ENCODE measurements at places on chromosomes 1 and 21. TPM values are rescaled to one million over a fixed set of nuclear protein-coding genes. Genes with fewer than 3 reads are reported as not detected.

- DNase-seq, result no peak
Observed at GRCh38 chr21:19148056-19148455, 744.5 kb upstream of the TMPRSS15 start.

- DNase-seq, result no peak
Observed at GRCh38 chr1:30342535-30343141, 380.7 kb downstream of the MATN1 start.

DNA sequence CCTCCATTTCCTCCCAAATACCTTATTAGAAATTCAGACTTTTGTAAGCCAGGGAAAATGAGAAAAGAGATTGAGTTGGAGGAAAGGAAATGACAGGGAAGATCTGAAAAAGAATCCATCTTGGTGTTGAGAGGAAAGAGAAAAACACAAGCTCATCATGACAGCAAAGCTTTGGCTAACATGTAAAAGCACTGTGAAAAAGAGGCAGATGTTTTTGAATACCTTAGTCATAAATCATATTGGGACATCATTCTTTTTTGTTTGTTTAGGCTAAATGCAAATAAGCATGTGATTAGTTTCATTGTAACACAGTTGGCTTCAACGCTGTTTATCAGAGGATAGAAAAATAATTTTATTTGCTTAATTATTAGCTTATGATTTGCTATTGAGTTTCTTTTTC, 64.6 kb downstream of the LHX8 start:
- no peak for DNase-seq

GRCh38 chr1:94903280-94904009, 23.5 kb downstream of the CNN3 start:
- no peak for DNase-seq

DNA sequence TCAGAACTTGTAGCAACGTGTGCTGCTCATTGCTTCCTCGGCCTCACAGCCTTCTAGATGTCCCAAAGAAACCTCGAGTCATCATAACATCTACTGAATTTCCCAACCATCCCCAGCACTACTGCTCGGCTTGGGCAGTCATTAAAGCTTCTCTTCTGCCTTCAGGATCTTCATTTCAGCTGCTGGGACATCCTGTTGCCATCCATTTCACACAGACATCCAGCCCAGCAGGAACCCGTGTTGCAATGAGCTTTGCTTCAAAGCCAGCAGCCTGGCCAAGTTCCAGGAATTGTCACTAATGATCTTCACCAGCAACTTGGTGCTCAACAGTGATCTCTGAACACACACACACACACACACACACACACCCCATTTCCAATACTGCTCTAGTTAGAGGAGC, 18.5 kb downstream of the WLS start:
- DNase-seq, result no peak

GRCh38 chr1:163265547-163265946, 56.2 kb upstream of the NUF2 start:
- DNase-seq, result no peak

DNA sequence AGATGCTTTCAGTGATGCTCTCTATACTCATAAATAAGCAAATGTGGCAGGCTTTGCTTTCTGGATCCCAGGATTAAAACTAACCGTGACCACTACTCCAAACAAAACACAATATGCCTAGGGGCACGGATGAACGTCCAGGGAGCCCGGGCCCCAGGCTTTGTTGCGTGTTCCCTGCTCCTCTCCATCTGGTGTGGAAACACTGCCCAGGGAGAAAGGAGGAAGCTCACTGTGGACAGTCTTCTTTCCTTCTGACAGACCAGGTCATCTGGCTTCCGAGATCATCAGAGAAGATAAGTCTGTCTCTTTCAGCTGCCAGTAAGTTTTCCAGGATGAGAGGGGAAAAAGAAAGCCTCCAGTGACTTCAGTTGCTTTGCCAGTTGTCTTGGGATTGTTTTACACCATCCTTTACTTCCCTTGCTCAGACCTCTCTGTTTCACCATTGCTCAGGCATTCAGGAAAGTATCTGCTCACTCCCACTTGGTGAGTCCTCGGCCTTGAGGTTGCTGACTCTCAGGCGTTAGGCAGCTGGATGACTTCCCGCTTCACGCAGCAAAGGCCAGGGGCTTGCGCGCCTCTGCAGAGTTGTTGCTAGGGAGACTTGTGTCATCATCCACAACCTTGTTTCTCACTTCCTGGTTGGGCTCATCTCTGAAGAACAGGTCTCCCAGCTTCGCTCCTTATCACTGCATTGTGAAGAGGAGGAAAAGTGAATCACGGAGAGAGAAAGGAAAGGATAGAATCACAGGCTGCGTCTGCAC, 20.6 kb upstream of the PGD start:
- DNase-seq, result no peak

GRCh38 chr1:22249928-22250680, 107.2 kb upstream of the WNT4 start:
- DNase-seq, result no peak

DNA sequence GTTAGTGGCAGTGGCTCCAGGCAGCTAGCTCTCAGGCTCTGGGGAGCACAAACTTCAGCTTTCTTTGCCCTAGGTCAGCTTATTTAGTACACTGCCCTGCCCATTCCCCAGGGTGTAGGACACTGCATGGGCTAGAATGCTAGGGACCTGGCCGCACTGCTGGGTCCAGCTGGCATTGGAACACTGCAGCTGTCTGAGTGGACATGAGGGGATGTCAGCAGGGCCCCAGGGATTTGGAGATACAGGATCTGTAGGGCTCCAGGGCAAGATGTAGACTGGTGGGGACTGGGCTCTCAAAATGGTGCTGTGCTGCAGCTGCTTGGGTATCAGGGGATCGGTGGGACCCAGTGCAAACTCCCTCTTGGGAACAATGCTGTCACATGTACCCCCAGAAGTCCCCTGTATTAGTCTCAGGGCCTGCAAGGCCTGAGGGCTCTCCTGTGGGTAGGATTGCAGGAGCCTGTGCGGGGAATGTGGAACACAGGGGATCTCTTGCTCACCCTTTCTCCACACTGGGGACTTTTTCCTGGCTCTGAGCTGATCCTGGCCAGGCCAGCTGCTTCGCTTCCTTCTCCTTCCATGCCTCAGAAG, 25.2 kb upstream of the TTC22 start:
- DNase-seq, result no peak

DNA sequence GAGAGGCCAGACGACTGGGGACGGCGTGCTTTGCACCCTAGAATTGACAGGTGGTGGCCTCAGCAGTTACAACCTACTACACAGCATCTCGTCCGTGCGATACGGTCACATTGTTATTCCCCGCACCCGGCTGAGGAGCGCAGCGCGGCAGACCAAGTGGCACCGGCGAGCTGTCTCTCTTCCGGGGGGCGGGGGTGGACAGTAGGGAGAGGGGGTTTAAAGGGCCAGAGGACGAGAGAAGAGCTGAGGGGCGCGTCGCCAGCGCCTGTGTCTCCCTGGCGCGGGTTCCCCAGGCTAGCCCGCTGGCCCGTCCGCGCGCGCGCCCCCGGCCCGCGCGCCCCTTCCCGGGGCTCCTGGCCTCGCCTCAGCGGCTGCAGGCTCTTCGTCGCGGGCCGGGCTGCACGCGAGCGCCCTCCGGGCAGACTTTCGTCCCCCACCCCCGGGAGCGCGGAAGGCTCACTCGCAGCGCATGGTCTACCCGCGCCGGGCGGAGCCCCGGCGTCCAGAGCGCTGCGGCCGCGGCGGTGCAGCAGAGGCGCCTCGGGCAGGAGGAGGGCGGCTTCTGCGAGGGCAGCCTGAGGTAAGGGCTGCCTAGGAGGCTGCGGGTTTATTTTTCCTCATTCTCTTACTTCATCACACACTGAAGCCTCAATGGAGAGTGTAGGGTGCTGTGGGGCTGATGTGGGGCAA, at the start of gene PDE4B:
PDE4B (plus strand) TSS at position 227 of the 690 bp plus-strand sequence.
- DNase-seq, result no peak

- no peak for DNase-seq
Observed at GRCh38 chr1:231630558-231631205, 4.1 kb downstream of the DISC1 start.

GRCh38 chr1:160978510-160978927, 23.9 kb upstream of the ITLN2 start:
- DNase-seq, result no peak

DNA sequence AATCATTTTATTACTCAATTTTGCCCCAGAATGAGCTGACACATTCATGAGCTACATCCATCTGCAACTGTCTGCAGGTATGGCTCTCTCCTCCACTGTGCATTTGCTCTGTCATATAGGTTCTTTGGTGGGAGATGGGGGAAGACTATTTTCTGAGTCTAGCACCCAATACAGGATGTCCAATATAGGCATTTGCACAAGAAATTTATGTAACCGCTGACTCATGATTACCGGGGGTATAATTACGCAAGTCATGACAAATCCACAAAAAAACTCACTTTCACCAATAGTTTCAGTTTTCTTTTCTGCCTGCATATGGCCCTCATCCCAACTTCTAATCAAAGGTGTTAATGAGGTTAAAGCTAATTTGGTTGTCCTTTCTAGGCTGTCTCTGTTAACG, 17.5 kb upstream of the VSIG8 start:
- no peak for DNase-seq

- no peak for DNase-seq
Observed at GRCh38 chr1:29655145-29655544, 418.8 kb downstream of the PTPRU start.

DNA sequence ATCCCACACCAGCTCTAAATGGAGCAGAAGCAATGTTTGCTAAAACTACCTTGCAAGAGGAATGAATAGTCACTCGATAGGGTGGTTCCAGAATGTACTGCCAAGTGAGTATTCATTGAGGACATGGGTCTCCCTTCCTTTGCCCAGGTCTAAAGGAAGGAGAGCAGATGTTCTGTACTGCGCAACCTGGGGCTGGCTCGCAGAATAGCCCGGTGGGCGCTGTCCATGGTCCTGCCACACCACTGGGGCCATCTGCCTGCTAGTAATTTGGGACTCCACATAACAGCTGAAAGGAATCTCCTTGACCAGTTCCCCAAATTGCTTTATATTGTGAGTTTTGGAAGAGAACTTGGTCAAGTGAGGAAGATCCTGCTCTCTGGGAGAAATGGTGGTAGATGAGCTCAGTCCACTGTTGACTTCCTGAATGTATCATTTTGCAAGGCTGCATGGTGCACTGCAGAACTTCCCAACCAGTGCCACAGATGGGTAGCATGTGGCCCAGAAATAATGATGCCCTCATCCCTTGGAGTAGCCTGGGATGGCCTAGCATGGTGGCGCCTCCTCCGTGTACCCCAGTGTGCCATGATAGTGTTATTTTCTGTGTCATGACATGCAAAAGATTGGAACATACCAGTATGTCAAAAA, 5.7 kb downstream of the SLC6A17 start:
- DNase-seq, result no peak

DNA sequence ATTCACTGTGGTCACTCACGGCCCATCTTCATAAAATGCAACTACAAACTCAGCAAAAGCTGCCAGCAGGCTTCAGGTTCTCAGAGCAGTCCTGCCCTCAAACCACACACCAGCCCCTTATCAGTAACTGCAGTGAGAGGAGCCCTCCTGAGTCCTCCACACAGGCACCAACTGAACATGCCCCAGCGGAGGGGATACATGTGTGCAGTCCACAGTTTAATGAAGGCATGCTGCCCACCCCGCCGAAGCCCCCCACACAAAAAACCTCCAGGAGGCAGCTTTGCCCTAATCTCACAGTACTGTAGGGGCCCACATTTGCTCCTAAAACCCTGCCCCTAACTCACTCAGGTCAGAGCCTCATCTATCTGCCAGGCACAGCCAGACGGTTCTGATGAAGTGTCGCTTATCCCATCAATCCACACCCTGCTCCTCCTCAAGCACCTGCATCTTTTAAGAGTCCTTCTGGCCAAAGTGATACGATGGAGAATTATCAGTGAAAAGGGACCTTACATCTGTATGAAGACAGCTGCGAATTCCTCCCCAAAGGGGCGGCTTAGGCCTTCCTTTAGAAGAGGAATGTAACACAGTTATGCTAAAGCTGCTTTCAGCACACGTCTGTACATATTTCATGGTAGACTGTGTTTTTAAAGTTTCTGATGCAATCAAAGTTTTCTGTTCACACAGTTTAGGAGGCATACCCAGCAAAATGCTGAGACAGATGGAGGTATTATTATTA, 3.5 kb downstream of the ABCB10 start:
- no peak for DNase-seq

GRCh38 chr1:175363031-175363430, 170.5 kb upstream of the KIAA0040 start:
- no peak for DNase-seq

- no peak for DNase-seq
Observed at GRCh38 chr1:68165665-68166064, 66.7 kb downstream of the WLS start.

DNA sequence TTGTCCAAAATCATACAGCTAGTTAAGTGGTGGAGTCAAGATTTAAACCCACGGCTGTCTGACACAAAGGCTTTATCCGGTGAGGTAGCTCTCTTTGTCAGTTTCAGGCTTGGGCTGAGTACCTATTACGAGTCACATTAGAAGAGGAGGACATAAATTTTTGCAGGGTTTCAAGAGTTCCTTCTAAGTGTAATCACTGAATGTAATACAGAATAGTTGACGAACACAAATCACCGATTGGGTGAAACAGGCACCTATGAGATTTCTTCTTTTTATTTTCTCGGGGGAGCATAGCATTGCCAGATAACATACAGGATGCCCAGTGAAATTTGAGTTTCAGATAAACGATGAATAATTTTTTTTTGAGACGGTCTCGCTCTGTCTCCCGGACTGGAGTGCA, 847 bp downstream of the PSMD4 start:
- no peak for DNase-seq

DNA sequence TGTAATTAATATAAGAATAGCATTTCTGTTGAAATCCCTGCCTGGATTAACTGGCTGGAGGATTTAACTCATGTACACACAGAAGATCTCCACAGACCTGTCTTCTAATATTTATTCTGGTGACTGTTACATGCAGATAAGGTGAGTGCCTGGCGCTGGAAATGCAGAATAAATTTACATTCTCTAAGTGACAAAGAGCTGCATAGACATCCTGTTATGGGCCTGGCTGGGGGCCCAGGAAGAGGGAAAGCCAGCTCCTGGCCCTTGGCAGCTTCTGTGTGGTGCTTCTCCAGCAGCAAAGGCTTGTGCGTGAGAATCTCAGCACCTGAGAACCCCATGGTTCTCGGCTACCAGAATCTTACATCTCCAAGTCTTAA, 446.6 kb downstream of the PTPRU start:
- DNase-seq, result no peak

GRCh38 chr1:224067621-224068457, 46.1 kb upstream of the FBXO28 start:
- DNase-seq, result no peak

- no peak for DNase-seq
Observed at GRCh38 chr1:119987686-119988085, 81.8 kb downstream of the NOTCH2 start.

GRCh38 chr1:173042806-173043205, 7.9 kb downstream of the TNFSF18 start:
- DNase-seq, result no peak

Gene DMRTA2
- 0.28 TPM for total RNA-seq

Gene HSD3B1
- total RNA-seq, result not detected

Gene SPATA45
- total RNA-seq, result not detected

Gene FMOD
- 190 TPM for total RNA-seq

Gene NUAK2
- 1.5 TPM for total RNA-seq

Gene NBPF20
- 2.4 TPM for total RNA-seq

Gene C1orf50
- 4.3 TPM for total RNA-seq
